ENCODE measurements at places on chromosomes 2 and 18.

GRCh38 chr2:234951664-234952269 lies at the start of gene SH3BP4:
Gene SH3BP4 (plus strand): TSS chr2:234952017. CDS start chr2:235035003, 82,986 bp downstream.
- DNase-seq = peak; percentile 81

- DNase-seq = no peak
Observed at GRCh38 chr18:8163286-8163959, 445.8 kb upstream of the RAB12 start.

DNA sequence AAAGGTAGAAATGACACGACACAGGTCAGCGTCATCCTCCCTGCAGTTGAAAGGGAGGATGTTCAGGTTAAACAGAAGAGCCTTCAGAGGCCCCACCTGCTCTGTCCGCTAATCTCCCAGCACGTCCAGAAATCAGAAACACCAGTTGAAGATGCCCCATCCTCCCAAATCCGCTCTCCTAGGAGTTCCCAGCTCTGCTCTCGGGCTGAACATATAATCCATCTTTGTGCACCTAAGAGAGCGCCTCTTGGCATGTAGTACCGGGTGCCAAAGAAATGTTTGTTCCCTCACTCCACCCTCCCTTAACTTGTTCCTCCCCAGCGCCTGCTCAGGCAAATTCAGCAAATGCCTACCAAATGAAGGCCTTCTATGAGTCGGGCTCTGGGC lies 145.2 kb upstream of the SMAD2 start:
- peak; percentile 10 for DNase-seq

GRCh38 chr2:99982744-99983143 lies 159.6 kb downstream of the AFF3 start:
- DNase-seq = peak; percentile 13

DNA sequence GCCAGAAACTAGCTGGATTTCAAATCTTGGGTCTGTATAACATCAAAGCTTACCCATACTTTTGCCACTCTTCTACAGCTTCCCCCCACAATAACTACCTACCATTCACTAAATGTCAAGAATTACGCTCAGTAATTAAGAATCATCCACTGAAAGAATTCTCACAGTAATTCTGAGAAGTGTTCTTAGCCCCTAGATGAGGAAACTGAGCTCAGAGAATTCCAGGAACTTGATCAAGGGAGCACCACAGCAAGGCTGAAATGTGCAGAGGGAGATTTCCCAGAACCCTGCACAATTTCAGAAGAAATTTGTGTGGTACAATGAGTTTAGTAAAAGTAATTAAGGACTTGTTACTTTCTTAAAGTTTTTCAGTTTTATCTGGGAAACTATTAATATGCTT lies 194.5 kb upstream of the STK17B start:
- no peak for DNase-seq

GRCh38 chr18:34659579-34660517 lies 50.2 kb upstream of the DTNA start:
- DNase-seq = peak; percentile 93

- DNase-seq = no peak
Observed at GRCh38 chr2:137776697-137777096, 187.6 kb upstream of the HNMT start.

GRCh38 chr18:64276311-64277090 lies 127.6 kb upstream of the LINC00305 start:
- DNase-seq = no peak

GRCh38 chr2:7588295-7588694 lies 671.1 kb downstream of the RNF144A start:
- peak; percentile 28 for DNase-seq

DNA sequence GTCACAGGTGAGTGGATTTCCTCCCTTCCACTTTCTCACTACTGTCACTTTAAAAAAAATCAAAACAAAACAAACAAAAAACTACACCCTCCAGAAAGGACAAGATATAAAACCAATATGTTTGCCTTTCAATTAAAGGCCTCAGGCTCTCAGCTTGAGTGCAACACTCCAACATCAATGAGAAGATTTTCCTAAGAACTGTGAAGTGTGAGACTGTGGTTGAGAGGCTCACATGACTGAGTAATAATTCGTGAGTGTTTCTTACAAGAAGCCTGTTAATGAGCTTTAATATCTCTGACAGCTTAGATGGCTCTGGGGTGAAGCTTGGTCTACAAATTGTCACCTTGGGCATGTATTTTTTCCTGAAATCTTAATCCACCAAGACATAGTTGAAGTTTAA lies 216.1 kb downstream of the ETAA1 start:
- no peak for DNase-seq

DNA sequence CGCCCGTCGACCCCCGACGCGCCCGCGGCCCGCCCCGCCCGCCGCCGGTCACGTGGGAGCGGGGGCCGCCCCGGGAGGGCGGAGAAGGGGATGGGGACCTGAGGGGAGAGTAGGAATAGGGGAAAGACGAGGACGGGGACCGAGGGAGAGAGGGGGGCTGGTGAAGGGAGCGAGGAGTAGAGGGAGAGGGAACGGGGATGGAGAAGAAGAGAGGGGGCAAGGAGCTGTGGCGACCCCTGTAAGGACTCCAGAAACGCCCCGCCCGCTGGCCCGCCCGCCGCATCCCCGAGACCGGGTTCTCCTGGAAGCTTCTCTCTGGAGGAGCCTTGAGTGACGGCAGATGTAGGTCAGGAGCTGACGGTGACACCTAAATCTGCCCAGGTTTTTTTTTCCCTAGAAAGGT lies 615 bp downstream of the ADNP2 start:
- peak; percentile 53 for DNase-seq

DNA sequence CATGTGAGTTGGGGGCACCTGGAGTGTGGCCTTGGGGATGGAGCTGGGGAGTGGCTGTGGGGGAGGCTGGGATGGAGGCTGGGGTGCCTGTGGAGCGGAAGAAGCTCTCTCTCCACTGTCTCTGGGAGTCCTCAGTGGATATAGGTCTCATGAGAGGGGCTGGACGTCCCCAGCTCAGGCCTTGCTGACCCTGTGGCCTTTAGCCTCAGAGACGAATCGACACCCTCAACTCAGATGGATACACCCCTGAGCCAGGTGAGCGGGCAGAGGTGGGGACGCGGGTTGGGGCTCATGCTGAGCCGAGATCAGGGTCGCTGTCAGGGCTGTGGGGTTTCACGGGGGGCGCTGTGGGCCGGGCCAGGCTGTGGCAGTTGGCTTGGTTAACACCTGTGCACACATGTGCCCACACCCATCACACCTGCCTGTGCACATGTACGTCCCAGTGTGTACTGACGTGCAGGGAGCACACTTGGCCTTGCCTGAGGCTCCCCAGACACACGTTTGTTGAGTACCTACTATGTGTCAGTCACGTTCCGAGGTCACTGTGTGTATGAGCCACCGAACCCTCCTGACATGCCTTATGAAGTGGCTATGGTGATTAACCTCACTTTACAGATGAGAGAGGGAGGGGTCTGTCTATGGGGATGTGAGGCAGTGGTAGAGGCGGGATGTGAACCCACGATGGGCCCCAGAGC lies 20.1 kb downstream of the ZAP70 start:
- DNase-seq = no peak

DNA sequence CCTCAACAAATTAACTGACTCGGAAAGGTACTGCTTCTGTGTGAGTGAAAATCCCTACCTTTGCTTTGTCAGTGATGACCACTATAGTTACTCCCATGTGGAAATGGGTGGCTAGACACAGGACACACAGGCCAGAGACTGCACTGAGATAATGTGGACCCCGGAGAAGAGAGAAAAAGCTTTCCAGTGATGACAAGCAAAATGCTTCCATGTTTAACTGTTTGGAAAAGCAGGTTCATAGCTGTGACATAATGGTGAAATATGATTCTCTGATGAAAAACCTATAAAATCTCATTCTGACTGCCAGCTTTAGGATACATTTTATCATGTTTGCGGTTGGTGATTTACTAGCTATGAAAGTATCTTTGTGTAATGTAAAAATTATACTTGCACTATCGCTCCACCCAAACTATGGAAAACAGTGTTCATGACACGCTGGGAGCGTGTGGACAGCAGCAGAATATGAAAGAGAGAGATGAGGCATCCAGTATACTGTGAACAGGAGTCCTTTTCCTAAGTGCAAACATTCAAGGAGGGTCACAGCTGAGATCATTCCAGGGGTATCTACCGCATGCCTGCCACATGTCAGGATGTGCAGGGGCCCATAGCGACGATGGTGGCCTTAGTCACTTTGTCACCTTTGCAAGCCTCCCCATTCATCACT lies 782.7 kb upstream of the SOX11 start:
- DNase-seq = no peak

DNA sequence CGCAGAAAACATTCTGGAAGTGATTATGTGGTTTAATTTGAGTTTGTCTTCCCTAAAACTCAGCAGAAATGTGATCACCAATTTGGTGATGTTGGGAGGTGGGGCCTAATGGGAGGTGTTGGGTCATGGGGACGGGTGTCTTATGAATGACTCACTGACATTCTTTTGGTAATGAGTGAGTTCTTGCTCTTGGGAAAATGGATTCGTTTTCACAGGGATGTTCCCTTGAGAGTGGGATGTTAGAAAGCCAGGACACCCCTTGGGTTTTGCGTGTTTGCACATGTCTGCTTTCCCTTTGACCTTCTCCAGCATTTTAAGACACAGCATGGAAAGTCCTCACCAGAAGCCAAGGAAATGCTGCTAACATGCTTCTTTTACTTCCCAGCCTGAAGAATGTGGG lies 321.5 kb upstream of the NT5C1B start:
- DNase-seq = peak; percentile 92

DNA sequence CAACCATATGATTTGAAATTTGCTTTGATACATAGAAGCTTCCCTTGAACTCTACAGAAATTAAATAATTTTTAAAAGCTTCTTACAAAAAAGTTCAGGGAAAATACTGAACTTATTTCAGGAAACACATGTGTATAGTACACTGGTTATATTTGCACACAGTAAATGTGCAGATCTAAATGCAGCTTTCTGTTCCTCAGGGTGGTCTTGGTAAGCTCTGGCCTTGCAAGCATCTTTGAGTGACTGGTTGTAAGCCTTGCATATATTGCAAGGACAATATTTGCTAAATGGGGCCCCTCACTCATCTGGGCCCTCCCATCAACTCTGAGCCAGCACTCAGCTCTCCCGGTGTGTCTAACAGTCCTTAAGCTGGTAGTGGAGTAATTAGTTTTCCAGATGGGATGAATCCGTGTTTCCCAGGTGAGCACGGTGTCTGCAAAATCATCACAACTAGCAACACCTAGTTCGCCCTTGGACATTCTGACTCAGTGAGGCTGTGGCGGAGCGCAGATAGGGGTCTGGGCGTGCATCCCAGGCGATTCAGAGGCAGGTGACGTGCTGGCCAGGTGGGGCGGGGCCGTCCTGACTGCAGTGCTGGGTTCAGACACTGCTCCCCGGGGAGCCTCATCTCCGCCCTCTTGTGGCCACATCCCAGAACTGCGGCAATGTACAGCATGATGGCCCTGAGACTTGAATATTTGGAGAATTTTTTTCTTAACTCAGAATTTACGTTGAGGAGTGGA lies 149.6 kb downstream of the MBP start:
- peak; percentile 97 for DNase-seq

DNA sequence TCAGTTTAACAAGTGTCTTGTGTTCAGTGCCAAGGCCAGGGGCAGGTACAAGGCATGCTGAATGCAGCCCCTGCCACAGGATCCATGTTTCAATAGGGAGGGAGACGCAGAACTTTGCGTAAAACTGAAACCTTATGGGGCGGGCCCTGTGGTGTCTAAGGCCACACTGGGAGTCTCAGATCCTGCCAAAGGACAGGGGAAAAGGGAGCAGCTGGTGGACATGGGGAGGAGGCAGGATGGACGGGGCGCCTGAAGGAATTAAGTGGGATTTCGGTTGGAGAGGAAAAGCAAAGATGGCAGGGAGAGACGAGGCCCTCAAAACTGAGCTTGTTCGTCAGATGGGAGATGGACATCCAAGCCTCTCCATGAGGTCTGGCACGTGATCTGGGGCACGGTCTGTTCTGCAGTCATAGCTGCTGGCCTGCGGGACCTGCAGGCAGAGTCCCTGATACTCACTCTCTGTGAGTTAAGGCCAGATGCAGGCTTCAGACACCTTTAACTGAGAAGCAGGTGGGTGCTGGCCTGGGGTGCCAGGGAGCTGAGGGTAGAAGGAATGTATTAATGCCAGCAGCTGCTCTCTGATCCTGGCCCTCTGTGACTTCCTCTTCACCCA lies 48.8 kb downstream of the TCF7L1 start:
- no peak for DNase-seq

- DNase-seq = no peak
Observed at GRCh38 chr18:59689756-59690155, 7.5 kb downstream of the CCBE1 start.

- no peak for DNase-seq
Observed at GRCh38 chr2:113692698-113693428, 63.6 kb downstream of the SLC35F5 start.

GRCh38 chr2:176075481-176075880 lies 8.3 kb downstream of the EVX2 start:
- no peak for DNase-seq

GRCh38 chr2:65782996-65783650 lies 350.7 kb upstream of the SPRED2 start:
- DNase-seq = peak; percentile 87

- DNase-seq = no peak
Observed at GRCh38 chr2:95007822-95008221, 17.7 kb upstream of the MAL start.

GRCh38 chr2:238631491-238632180 lies 204.9 kb downstream of the ASB1 start:
- DNase-seq = no peak

- no peak for DNase-seq
Observed at GRCh38 chr2:207469451-207469850, 60.3 kb upstream of the CREB1 start.

GRCh38 chr2:227890495-227891079 lies 19.2 kb downstream of the DAW1 start:
- peak; percentile 72 for DNase-seq

- DNase-seq = no peak
Observed at GRCh38 chr2:78676921-78677696, 348.4 kb upstream of the REG3G start.

- DNase-seq = no peak
Observed at GRCh38 chr2:37306024-37306423, 18.6 kb downstream of the PRKD3 start.

DNA sequence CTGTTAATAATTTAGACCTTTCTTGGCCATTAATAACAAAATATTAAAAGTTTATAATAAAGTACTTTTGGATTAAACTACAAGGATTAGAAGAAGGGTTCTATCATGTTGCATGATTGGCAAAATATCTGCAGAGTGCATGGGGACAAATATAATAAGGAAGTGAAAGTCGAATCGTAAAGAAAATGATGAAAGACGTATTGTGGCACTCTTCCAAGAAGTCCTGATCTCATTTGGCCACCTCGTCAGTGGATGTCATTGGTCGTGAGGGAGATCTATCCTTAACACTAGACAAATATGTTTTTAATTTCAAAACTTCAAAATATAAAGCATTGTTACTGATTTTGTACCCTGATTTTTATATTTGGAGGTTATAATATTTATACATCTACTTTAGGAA lies 197.7 kb upstream of the STON1 start:
- peak; percentile 42 for DNase-seq

GRCh38 chr2:224579411-224579810 lies 5.8 kb downstream of the CUL3 start:
- DNase-seq = peak; percentile 25

DNA sequence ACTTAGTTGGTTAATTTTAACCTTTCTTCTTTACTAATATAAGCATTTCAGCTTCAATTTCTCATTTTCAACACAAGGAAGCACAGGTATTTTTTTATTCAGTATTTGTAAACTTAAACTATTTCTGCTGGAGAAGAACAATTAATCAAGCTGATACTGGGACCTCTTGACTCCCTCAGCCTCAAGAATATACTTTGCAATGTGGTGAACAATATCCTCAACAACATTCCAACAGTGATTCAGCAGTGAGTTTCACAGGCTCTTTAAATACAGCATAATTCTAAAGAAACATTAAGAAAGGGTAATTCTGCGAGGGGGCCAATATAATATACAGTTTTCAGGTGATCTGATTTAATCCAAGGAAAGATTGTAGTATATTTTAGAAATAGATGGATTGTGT lies 10.0 kb downstream of the RAPGEF4 start:
- peak; percentile 27 for DNase-seq

Measured in epithelial cell of esophagus (primary cell).